ENCODE measurements at places on chromosomes 4 and X.

DNA sequence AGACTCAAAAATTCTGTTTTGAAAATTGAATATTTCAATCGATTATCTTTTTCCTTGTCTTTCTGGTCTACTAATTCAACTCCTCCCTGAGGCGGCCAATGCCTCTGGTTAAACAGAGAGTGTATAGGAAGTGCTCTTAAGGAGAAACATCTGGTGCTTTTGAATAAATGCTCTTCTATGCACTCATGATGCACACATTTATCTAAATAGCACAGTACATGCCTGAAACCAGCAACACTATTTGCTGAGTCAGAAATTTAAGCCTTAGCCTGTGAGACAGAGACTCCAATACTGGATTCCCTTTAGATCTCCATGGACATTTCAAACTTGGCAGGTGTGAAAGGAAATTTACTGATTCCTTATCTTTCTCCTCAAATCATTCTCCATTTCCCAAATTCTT, 118.6 kb downstream of the SLIT2 start:
- peak; percentile 42 for DNase-seq

- no peak for DNase-seq
Observed at GRCh38 chrX:16213961-16214360, 46.7 kb downstream of the MAGEB17 start.

- peak; percentile 22 for DNase-seq
Observed at GRCh38 chr4:21765810-21766407, 182.7 kb downstream of the KCNIP4 start.

DNA sequence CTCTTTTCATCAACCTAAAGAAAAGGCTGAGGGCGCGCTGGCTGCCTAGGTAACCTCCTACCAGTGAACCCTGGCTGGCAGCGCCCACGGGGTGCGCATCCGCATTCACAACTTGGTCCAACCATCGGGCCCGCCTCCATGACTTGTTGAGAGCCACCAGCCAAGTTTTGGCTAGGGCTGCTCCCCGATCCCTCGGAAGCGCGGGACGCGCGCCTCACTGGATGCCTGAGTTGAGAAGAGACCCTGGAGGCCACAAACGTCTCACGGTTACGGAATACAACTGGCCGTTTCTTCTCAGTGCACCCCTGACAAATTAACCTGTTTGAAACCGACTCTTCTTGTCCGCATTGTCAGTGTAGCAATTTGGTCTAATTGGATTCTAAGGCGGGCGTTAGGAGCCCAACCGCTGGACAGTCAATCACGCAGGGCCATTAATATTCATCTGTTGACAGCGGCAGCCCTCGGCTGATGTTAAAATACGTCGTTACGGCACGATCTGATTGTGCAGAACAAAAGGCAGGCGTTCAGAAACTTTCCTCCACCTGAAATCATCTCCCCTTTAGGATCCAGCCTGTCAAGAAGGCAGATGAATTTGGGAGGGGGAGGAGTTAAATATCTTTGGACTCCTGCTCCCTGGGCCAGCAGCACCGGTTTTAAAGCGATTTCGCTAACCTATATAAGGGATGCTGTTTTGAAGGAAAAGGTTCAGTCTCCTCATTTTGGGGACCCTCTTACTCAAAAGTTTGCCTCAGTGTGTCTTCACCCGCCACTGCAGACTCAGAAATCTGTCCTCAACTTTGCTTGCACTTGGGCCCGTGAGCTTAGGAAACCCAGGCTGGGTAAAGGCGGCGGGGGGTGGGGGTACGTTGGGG, 1.2 kb downstream of the GPC3 start:
- DNase-seq: no peak

DNA sequence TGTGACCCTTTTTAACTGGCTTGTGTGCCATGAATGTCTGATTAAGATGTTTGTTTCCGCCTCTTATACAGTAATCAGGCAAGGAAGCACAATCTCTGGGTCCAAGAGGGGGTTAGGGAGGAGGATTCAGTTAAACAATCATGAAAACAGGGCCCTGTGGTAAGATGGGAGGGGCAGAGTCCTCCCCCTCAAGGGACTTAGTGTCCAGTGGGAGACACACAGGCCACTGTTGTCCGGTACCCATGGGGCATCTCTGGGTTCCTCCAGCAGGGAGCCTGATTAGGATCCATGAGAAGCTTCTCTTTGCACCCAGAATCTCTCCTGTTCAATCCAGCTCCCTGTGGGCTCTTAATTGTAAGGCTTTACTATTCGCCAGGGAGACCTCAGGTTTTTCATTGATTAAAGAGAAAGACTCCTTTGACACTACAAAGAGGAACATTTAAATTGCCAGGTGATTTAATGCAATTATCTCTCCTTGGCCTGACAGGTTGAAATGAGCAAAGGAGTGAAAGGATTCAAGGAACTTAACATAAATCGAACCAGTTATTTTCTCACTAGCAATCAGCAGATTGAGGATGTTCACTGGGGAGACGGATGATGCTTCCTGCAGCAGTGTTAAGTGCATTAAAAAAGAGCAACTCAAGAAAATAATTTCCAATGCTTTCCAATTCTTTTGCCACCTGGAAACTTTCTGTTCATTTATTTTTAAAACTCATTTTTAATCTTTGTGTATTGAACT, 225.4 kb downstream of the PTTG2 start:
- no peak for DNase-seq

DNA sequence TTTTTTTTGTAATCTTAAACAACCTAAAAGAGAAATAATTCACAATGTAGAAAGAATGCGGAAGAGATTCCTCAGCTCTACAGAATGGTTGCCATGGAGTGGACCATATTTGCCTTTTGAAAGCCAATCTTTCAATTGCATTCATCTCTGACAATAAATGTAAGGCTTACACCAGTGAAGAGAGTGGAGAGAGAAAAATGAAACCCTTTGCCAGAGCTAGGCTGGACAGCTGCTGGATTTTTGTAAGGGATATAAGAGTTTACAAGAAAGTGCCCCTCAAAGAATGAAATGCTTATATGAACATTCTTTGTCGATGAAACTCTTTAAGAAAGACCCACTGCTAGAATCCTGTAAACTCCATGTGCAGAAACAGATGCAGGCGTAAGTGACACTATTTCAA, 66.0 kb upstream of the FAT1 start:
- DNase-seq: no peak

DNA sequence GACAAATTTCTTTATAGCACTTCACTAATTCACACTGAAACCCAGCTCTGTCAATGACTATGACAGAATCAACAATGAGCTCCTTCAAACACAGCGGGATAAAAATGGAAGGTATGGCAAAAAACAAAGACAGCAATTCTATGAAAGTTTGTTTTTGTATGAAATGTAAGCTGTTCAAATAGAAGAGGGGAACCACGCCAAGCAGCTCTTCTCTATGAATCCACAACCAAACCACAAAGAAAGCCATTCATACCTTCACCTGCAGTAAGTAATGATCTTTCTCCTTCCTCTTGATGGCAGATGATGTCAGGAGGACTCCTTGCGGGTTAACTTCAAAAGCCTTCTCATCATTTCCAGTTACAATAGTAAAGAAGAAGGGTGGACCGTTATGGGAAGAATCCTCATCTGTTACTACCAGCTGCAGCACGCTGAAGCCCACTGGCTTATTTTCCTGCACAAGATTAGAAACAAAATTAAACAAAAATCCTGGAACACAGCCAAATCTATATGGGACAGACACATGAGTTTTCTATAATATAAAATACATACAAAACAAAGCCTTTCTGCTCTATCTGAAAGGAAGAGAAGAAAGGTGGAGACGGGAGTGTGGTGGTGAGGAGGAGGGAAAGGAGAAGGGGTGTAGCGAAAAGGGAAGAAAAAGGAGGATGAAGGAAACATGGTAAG, 48.9 kb upstream of the MTNR1A start:
- DNase-seq: no peak

GRCh38 chr4:181119186-181119585, 1124.0 kb upstream of the TENM3 start:
- no peak for DNase-seq

DNA sequence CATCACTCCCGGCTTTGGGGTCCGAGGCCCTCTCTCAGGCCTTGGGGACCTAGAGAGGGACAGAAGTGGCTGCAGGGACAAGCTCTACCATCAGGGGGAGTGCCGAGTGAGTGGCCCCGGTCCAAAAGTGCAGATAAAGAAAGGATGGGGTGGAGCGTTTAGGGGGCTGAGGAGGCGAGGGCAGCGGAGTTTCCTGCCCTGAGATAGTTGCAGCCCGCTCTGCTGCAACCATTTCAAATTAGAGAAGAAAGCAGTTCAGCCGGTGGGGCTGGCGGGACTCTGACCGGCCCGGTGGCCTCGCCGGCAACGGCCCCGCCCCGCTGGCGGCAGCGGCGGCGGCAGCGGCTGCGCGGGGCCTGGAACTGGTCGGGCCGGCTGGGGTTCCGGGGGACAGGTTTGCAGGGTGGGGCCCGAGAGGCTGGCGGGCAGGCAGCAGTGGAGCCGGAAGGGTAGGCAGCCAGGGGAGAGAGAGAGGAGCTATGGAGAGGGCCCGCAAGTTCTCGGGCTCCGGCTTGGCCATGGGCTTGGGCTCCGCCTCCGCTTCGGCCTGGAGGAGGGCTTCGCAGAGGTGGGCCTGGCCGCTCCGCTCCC, 7.6 kb downstream of the DLG3 start:
- DNase-seq: no peak

GRCh38 chr4:170336238-170336775, 246.6 kb upstream of the AADAT start:
- no peak for DNase-seq

DNA sequence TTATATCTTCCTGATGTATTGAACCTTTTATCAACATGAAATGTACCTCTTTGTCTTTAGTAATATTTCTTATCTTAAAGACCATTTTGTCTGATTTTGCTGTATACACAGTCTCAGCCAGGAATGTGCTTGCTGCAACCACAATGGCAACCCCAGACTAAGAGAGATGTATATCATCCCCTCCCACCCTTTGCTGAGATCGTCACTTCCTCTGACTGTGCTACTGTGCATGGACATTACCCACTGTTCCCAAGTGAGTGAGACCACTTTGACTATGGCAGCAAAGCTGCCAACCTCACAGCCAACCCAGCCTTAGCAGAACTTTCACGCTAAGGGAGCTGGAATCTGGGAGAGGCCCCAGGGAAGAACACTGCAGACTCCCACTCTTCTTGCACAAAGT, 46.0 kb downstream of the EIF2S3 start:
- DNase-seq: no peak

DNA sequence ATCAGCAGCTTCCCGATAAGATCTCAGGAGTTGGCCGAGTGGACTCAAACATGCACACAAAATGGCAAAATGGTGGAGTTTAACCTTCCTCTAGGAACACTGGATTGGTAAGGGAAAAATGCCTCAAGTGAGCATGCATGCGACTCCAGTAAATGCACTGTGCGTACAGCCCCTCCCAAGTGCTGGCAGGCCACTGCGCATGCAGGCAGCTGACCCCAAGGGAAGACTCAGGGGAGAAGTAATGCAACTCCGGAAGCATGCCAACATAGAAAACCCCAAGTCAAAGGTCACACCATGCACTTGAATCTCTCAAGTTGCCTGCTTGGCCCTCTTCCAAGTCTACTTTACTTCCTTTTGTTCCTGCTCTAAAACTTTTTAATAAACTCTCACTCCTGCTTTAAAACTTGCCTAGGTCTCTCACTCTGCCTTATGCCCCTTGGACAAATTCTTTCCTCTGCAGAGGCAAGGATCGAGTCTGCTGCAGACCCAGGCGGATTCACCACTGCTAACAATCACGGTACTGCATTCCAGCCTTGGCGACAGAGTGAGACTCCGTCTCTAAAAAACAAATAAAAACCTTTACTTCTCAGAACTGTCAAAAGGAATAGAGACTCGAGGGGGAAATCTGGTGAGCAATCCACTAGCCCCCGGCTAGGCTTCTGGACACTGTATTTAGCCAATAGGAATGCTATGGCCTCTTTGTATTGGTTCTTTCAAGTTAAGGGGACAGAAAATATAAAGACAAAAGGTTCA, 33.5 kb downstream of the NYX start:
- no peak for DNase-seq

DNA sequence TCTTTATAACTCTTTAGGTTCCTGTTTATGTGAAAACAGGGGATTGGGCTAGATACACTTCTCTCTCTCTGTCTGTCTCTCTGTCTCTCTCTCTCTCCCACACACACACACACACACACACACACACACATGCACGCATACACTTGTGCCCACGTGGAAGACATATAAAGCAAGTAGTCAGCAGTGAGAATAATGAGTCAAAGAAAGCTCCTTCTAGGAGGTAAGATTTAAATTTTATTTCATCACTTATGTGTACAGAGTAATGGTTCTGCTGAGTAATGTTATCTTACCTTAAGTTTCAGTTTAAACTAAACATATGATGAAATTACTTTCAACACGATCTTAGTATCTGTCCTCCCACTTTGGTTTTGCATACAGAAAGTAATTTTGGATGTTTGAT, 243.0 kb upstream of the TEX13A start:
- no peak for DNase-seq

DNA sequence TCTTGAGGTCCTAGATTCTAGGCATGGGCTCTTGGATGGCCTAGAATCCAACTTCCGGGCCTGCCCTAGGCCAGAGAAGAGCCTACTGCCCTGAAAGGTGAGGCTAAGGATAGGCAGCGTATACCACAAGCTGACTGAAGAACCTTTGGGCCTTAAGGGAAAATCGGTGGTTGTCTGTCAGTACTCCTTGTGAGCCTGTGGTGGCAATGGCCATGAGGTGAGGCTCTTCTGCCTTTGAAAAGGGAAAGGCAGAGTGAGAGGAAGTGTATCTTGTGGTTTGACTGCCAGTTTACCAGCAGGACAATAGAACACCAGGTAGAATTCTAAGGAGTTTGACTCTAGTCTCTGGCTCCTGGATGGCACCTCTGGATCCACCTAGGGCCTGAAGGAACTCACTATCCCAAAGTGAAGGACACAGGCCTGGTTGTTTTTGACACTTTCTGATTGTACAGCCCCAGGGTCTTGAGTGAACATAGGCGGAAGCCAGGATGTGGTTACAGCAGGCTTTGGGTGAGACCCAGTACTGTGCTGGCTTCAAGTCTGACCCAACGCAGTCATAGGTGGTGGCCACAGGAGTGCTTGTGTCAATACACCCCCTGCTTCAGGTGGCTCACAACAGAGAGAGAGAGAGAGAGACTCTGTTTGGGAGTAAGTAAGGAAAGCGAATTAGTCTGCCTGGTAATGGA, 20.9 kb downstream of the ITIH6 start:
- no peak for DNase-seq

- no peak for DNase-seq
Observed at GRCh38 chrX:131392666-131393065, 103.6 kb upstream of the IGSF1 start.

DNA sequence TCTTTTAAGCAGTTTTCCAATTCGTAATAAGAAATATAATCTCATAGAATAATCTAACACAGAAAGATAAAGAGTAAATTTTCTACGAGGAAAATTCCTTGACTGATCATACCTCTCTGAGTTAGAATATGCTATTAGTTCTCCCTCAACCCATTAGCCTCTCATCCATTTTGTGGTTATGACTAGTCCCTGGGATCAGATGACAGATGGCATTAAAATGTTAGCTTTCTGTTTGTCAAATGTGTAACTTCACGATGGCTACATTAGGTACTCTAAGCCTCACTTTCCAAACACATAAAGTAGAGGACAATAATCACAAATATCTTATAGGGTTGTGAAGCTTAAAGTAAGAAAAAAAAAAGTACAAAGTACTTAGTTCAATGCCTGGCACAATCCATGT, 112.2 kb downstream of the ZAR1 start:
- peak; percentile 58 for DNase-seq

GRCh38 chr4:99654361-99654761, 3.3 kb downstream of the C4orf54 start:
- no peak for DNase-seq
